ENCODE measurements at places on chromosomes 7 and 10. TPM values are rescaled to one million over a fixed set of nuclear protein-coding genes. Genes with fewer than 3 reads are reported as not detected.

HMX2 gene
- not detected for total RNA-seq

TAS2R5 gene
- total RNA-seq, result 1.4 TPM

NUTM2B gene
- total RNA-seq, result 0.09 TPM

SAP25 gene
- total RNA-seq, result not detected

SEMA3D gene
- 51.2 TPM for total RNA-seq

GBX1 gene
- total RNA-seq, result not detected

PIP gene
- not detected for total RNA-seq

- DNase-seq, result no peak
These were observed 66.8 kb upstream of the SEPHS1 start for GRCh38 chr10:13414855-13415254.

- no peak for DNase-seq
These were observed 617.9 kb upstream of the POT1 start for GRCh38 chr7:125547505-125547904.

DNA sequence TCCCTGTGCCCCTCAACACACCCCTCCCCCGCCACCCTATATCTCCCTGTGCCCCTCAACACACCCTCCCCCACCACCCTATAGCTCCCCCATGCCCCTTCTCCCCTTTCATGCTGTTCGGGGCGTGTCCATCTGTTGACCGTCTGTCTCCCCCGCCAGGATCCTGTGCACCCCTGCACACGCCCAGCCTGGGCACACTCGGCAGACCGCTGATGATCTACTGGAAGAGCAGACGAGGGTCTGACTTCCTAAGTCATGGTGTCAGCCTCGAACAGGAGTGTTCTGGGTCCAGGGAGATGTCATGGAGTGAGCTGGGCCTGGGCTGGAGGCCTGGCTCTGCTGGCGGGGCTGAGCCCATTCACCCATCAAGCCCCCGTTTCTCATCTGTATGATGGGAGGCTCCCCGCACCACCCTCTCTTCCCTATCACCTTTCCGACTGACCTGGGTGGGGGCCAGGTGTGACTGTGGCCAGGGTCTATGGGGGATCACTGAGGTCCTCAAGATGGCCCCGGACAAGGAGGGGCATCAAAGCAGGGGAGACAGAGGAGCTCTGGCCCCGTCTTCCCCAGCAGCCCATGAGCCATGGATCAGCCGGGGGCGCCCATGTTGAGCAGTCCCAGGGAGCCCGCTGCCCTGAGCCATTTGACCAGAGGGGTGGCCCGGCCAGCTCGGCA lies 48.3 kb downstream of the PDGFA start:
- DNase-seq, result no peak

GRCh38 chr10:110548002-110548401 lies 19.5 kb upstream of the SMC3 start:
- DNase-seq, result no peak

DNA sequence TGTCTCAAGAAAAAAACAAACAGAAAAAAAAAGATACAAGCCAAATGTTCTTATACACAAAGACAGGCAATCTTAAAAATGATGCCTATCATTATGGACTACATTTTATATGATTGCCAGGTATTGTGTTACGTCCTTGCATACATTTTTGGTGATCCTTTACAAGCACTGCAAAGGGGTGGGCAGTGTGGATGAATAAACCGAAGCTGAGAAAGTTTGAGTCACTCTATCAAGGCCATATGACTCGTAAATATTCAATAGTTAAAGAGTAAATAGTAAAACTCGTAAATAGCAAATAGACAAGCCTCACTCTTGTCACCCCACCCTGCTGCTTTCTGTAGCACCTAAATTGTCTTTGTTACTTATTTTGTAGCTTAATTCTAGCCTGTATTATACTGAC lies 326.2 kb downstream of the FRMD4A start:
- no peak for DNase-seq

GRCh38 chr7:97016381-97017191 lies 8.0 kb downstream of the DLX5 start:
- DNase-seq, result no peak

- no peak for DNase-seq
These were observed 1.3 kb downstream of the HMX3 start for GRCh38 chr10:123136806-123137642.

GRCh38 chr10:98244586-98244985 lies 23.4 kb downstream of the LOXL4 start:
- DNase-seq, result no peak

DNA sequence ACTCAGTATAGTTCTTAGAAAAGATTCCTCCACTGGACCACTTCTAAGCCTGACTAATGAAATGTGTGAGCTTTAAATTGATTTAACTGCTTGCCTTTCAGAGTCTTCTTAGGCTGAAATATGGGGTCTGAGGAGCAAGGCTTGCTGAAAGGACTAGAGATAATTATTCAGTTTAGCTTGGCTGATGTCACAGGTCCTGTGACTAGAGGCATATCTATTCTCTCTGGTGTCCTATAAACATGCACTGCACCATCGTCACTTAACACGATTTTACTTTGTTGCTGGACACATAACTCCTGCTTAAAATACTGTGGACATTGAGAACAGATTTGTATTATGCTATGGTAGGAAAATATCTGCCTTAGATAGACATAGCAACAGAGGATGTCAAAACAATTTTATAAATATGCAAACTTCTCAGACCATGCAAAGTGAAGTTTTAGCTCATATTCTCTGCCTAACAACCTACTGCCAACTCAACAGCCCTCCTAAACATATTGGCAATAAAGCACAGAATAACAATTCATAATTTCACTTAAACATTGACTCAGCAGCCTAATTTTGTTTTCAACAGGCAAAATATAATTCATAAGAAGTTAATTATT lies 80.2 kb downstream of the RNF133 start:
- DNase-seq, result no peak

GRCh38 chr10:98808282-98808892 lies 361.7 kb upstream of the HPS1 start:
- no peak for DNase-seq

All from fibroblast of the aortic adventitia (primary cell).